ENCODE measurements at places on chromosomes 1 and 21.

- DNase-seq, result no peak
Observed at GRCh38 chr1:225822655-225823403, 12.9 kb downstream of the EPHX1 start.

DNA sequence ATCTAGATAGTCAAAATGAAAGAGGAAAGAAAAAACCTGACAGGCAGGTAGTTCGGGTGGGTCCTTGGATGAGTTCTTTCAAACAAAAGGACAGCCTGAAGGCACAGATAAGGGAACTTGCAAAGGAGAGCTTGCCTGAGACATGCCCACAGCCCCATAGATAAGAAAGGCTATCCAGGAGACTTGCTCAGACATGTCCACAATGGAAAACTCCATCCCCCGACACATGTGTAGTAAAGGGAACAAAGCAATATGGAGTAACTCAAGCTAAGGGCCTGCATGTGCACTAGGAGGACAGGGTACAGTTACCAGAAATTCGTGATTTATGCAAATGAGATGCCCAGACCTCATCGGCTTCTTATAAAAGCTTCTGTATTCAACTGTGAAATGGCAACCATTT, 281.5 kb downstream of the NEGR1 start:
- no peak for DNase-seq

GRCh38 chr1:3857791-3858129, 484 bp downstream of the DFFB start:
- no peak for DNase-seq

GRCh38 chr1:195894411-195894810, 713.8 kb downstream of the KCNT2 start:
- no peak for DNase-seq

GRCh38 chr1:78839704-78840277, 166.7 kb downstream of the ADGRL4 start:
- no peak for DNase-seq
